HEK293T (cell line): ENCODE measurements at places on chromosomes 5 and 9.

DNA sequence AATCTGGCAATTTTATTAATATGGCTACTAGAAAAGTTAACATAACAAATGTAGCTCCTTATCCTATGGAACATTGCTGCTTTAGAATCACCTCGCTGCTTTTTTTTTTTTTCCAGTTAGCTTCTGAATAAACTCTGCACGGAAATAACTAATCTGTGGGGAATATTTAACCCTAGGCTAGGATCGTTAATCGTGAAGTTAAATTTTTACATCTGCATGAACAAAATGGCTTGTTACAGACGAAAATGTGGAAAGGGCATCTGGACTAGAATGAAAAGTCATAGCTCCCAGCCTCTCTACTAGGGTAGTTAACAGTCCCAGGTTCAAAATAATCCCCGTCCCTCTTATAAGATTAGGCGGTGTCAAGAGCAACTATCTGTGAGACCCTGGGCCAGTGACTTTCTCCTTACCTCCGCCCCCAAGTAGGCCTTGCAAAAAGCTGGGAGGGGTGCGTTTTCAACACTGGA lies 470 bp upstream of the SLC22A5 start:
- DNase-seq, result no peak

- no peak for DNase-seq
These were observed 42.2 kb downstream of the PTTG1 start for GRCh38 chr5:160463740-160464465.

DNA sequence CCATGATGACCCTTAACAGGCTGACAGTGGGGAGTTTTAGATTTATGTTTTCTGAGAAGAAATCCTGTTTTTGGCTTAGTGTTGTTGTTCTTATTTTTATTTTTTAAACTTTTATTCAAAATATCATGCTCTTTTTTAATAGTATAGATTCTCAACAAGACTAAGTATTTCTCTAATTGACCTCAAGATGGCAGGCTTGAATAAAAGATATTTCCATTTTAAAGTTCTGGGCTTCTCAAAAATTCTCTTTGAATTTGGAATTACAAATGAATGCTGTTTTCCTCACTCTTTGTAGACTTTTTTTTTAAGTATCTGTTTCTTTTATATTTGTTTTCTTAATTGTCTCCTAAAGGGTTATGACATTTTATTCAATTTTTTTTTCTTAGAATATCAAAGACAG lies 50.0 kb upstream of the SH3GL2 start:
- DNase-seq, result no peak

DNA sequence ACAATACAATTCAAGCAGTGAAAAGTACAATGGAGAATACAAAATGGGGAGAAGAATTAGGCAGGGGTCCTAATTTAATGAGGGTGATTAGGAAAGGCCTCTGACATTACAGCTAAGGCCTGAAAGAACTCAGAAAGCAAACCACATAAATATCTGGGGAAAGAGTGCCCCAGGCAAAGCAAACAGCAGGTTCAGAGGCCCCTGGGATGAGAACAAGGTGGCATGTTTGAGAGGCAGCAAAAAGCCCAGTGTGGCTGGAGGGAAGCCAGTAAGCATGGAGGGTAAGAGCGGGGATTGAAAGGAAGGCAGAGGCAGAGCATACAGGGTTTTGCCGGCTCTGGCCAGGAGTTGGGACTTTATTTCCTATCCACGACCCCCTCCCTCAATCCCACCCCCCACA lies 33.4 kb upstream of the VDAC1 start:
- DNase-seq, result no peak

- no peak for DNase-seq
These were observed 18.4 kb upstream of the EGFL7 start for GRCh38 chr9:136644343-136644592.

DNA sequence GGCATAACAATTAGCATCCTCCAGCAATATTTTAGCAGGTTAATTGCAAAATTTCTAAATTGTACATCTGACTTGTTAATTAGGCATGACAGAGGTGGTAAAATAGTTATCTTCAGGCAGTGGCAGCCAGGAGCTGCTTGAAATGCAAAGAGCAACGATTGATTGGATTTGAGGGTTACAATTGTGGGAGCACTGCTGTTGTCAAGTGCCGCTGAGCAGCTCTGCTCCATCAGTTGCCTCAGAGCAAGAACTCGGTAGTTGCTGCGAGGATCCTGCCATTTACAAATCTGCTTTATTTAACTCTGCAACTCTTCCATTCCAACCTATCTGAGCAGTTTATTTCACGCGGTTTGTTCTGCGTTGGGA lies 12.6 kb downstream of the PBX3 start:
- no peak for DNase-seq

GRCh38 chr5:55668356-55668755 lies 43.8 kb downstream of the SLC38A9 start:
- no peak for DNase-seq

GRCh38 chr5:37938076-37938852 lies 98.4 kb upstream of the GDNF start:
- DNase-seq, result no peak

GRCh38 chr5:66511491-66511890 lies 84.7 kb upstream of the MAST4 start:
- DNase-seq, result no peak

DNA sequence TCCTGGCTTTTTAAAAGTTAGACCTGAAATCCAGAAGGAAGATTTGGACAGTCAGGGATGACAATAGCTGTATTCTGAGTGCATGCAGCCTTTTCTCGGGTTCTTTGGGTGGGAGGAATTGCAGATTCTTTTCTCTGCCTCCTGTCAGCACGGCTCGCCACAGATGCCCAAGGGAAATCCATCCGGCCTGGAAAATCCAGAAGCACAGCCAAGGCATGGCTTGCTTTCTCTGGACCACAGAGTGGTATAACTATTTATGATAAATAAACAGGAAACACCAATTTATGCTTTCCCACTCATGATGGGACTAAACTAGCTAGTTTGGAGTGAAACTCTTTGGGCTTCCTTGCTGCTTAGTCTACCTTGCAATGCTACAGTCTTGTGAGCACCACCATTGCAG lies 59.1 kb downstream of the C9orf152 start:
- no peak for DNase-seq

- no peak for DNase-seq
These were observed 653.6 kb upstream of the ITGA1 start for GRCh38 chr5:52134013-52134650.
